K562 (cell line): ENCODE measurements at places on chromosomes 13 and 19. TPM values are rescaled to one million over a fixed set of nuclear protein-coding genes. Genes with fewer than 3 reads are reported as not detected.

DNA sequence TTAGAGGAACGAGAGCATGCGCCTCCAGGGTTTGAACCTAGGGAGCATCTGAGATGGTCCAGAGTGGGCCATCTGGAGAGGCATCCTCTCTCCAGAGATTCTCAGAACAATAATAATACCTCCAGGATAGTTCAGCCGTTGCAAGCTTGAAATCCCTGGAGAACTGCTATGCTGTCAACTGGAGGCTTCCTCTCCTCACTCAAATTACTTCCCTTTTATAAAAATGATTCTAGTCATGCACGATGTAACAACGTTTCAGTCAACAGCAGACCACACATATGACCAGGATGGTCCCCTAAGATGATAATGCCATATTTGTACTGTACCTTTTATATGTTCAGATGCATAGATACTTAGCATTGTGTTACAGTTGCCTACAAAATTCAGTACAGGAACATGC is 108.7 kb downstream of the SHISA2 start:
- DNase-seq: no peak

DNA sequence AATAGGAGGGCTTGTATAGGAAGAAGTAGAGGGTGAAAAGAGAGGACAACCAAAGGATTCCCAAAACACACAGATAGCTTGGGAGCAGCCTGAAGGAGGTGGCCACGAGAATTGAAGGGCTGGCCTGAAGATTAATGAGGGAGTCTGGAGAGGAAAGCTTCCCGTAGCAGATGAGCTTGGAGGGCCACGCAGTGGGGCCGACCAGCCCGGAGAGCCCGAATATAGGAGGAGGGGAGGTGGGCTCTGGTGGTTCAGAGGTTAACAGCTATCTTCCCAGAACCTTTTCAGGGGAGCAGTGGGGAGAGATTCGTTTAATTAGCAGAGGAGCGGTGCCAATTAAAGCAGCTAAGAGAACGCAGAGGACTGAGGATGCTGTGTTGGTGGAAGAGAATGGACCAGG is 154.9 kb downstream of the STK24 start:
- no peak for DNase-seq

- DNase-seq: no peak
These were observed 18.3 kb upstream of the TEX29 start for GRCh38 chr13:111302045-111302726.

GRCh38 chr19:2488942-2489731 is 13.2 kb downstream of the GADD45B start:
- no peak for DNase-seq

- no peak for DNase-seq
These were observed 158.9 kb downstream of the CACNA1A start for GRCh38 chr19:13347367-13347766.

GRCh38 chr19:17441241-17442021 is 7.0 kb downstream of the TMEM221 start:
- peak; percentile 38 for DNase-seq

The CACNA1A gene
- total RNA-seq: 0.04 TPM in 1 of 2 replicates, not detected in the other

The PLIN4 gene
- 0.09 TPM in 2 replicates for total RNA-seq

The NTF4 gene
- total RNA-seq: not detected in 2 replicates
